Hypothalamus (tissue), 51 donors: ENCODE measurements at places on chromosomes 3 and 15.

- no peak for DNase-seq
Measured at GRCh38 chr15:69668039-69668705, 215.6 kb downstream of the RPLP1 start.

DNA sequence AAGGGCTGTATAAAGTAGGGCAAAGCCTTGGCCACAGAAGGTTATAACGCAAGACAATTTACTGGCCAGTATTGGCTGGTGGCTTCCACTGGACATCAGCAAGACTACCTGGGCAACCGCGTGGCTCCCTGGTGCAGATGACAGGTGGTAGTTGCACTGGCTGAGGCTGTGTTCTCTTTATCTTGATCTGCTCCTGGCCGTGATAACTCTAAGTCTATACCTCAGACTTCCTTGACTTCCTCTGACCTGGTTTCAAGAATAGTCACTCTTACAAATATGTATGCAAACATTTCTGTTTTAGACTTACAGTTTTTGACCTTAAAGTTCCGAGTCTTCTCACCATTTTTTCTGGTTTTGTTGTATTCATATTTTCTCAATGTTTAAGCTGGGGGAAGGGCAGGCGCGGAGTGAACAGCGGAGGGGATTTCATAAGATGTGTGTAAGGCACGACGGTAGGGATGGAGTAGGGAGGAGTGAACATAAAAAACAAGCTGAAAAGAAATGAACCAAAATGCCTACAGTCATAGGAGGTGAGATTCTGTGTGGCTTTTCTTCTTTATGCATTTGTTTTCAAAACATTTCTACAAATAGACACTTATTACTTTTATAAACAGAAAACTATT is 15.2 kb upstream of the TMEM212 start:
- no peak for DNase-seq

GRCh38 chr3:165103616-165104015 is 25.3 kb upstream of the SI start:
- DNase-seq: no peak

DNA sequence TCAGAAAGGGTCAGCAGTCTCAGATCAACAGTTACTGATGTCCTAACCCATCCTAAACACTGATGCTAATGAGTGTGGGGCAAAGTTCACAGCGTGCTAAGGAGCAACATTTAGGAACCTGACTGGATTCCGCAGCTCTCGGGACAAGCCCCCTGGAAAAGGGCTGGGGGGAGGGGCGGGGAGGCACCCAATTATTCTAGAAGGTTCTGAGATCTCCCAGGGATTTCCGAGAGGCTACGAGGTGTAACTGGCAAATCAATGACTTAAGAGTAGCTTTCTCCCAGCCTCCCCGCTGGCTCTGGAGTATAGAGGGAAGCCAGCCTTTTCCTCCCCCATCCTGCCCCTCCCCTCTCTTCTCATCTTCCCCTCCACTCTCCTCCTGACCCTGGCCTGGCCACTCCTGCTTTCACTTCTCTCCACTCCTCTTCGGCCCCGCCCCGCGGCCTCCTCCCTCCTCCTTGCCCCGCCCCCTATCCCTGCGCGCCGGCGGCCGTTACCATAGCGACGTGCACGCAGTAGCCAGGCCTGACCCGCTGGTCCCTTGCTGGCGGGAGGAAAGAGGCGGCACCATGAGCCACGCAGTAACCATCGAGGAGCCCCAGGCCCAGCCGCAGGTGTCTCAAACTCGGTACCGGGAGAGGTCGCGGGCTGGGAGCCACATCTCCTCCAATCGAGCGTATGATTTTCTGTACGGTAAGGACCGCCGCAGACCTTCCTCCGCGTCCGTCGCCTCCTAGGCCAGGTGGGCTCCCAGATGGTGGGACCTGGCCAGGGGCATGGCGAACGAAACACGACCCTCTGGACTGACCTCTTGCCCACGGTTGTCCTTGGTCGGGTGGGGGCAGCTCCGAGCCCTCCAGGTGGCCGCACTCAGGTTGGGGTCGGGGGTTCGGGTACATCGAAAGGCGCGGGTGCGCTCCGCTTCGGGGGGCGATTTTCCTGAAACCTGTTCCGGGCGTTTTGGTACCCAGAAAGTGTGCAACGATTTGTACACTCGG is at the start of gene CFAP91:
Gene CFAP91, plus strand, starts transcription at position 493 of the 998 bp plus-strand sequence. Its CDS starts 77 bp downstream, at position 570.
- DNase-seq: peak; percentile 75

- DNase-seq: no peak
Measured at GRCh38 chr3:177574222-177574856, 377.1 kb upstream of the TBL1XR1 start.
